ENCODE measurements at places on chromosomes 5 and 9. TPM values are rescaled to one million over a fixed set of nuclear protein-coding genes. Genes with fewer than 3 reads are reported as not detected.

LHX3 gene
- total RNA-seq = 0.07 TPM

ZNG1E gene
- 63.4 TPM for total RNA-seq

BAAT gene
- 0.14 TPM for total RNA-seq

GPX3 gene
- total RNA-seq = 47.7 TPM

GRCh38 chr5:122673343-122673742 lies 101.5 kb upstream of the SNX2 start:
- no peak for DNase-seq

DNA sequence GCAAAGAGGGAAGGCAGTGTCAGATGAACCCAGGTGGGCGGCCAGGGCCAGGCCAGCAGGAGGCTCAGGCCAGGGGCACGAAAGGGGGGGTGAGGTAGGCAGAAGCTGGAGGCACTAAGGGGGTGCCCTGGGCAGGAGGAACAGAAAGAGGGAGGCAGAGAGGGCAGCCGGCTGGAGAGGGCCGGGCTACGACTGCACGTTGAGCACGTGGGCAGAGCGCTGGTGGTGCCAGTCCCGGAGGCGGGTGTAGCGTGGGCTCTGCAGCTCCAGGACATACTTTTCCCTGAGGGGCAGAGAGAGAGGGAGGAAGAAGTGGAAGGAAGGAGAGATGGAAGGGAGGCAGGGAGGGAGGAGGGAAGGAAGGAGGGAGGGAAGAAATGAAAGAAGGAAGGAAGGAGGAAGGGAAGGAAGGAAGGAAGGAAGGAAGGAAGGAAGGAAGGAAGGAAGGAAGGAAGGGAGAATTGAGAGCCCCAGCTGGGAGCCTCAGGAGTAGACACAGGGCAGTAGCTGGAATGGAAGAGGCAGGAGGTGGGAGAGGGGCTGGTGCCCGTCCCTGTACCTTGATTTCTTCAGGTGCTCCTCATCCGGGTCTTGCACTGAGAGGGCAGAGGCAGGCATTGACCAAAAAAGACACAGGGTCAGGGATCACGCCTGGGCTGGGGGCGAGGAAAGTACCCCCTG lies 7.0 kb downstream of the PDLIM7 start:
- no peak for DNase-seq

GRCh38 chr9:114824110-114824509 lies 18.3 kb upstream of the TNFSF15 start:
- DNase-seq = no peak

GRCh38 chr5:149212198-149212951 lies 59.3 kb upstream of the AFAP1L1 start:
- no peak for DNase-seq

DNA sequence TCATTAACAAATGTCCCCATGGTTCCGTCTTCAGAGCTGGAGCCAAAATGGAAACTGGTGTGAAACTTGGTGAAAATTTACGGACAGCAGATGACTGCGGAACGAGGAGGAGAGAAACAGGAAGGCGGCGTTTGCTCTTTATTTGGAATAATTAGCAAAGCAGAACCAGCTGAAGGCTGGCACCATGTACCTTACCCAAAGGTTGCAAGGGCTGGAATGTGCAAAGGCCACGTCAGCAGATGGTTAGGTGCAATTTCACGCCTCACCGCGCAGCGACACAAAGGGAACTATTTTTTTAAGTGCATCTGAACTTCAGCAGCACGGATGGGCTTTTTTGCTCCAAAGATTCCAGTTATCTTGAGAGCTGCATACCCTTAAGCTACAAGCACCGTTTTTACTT lies 127.4 kb downstream of the COL23A1 start:
- DNase-seq = no peak

GRCh38 chr9:129198319-129199043 lies 20.4 kb upstream of the IER5L start:
- no peak for DNase-seq

- DNase-seq = no peak
Measured at GRCh38 chr5:132268769-132269551, 11.5 kb downstream of the PDLIM4 start.
